ENCODE measurements at places on chromosomes 3 and 15.

- DNase-seq = no peak
Measured at GRCh38 chr3:71725271-71725991, at the start of gene EIF4E3. Gene EIF4E3, minus strand, starts transcription at chr3:71725402. Its CDS starts 35 bp downstream, at chr3:71725367.

DNA sequence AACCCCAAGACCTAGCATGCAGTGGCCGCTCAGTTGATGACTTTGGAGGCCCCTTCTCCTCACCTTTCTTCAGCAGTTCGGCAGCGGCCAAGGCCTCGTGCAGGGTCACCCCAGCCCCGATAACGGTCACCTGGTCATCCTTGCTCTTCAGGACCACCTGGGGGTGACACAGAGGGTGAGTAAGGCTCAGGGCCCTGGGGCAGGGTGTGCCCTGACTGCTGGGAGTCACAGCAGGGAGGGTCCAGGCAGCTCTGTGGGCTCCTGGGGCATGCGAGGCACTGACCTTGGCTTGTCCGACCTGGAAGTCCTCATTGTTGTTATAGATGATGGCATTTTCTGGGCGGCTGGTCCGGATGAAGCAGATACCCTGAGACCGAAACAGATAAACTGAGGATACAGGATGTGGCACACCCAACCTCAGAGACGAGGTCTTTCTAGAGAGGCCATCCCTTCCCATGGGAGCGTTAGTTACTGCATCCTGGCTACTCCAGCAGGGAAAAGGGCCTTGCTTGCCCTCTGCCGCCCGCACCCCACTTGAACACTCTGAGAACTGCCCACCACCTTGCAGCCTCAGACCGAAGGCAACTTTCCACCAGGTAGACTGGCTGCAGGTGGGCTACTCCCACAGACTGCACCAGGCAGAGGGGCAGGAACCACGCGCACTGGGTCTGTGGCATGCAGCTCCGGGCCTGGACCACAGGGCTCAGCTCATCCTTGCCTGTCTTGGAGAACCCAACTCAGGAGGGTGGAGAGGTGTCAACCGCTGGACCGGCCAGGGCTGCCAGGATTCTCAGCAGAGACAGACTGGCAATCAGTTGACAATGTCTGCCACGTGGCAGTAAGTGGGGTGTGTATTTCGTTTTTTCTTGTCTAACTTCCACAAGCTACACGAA, 27.6 kb downstream of the TKT start:
- DNase-seq = no peak

GRCh38 chr3:10285272-10286132, 7.2 kb downstream of the GHRL start:
- DNase-seq = no peak

GRCh38 chr3:153752405-153753027, 368.7 kb upstream of the ARHGEF26 start:
- DNase-seq = no peak

GRCh38 chr3:132262305-132262704, 54.9 kb upstream of the ACP3 start:
- DNase-seq = no peak

DNA sequence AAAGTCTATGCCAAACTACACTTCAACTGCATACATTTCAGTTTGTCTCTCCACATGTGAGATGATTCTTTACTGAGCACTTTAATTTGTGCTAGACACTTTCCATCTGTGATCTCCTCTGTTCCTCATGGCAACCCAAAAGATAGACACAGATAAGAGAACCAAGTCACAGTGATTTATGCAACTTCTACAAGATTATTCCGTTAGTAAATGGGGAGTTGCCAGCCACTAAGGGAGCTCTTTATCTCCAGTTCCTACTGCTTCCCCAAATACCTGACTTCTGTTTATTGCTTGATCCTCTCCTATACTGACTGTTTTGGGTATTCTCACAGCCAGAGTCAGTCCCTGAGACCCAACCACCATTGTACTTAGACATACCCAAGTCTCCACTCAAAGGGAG, 24.1 kb upstream of the AKAP13 start:
- DNase-seq = no peak

GRCh38 chr15:61841466-61841865, 218.8 kb downstream of the VPS13C start:
- no peak for DNase-seq

- no peak for DNase-seq
Measured at GRCh38 chr3:171266034-171266739, 194.0 kb downstream of the TNIK start.

- no peak for DNase-seq
Measured at GRCh38 chr15:73918784-73919183, 7.5 kb upstream of the LOXL1 start.

DNA sequence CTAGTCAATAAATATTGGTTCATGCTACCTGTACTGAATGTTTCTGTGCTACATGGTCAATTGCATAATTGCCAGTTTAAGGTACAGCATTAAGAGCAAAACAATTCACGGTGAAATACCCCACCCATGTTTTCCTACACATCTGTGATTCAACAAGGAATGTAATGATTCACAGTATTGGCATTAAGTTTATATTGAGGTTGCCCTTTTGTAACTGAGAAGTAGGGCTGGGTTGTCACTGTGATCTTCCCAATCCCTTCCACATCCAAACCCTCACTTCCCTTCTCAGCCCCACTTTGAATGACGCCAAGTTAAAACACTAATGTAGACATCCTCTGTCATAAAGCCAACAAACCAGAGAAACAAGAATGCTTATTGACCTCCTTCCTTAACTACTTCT, 112.0 kb upstream of the TJP1 start:
- no peak for DNase-seq

DNA sequence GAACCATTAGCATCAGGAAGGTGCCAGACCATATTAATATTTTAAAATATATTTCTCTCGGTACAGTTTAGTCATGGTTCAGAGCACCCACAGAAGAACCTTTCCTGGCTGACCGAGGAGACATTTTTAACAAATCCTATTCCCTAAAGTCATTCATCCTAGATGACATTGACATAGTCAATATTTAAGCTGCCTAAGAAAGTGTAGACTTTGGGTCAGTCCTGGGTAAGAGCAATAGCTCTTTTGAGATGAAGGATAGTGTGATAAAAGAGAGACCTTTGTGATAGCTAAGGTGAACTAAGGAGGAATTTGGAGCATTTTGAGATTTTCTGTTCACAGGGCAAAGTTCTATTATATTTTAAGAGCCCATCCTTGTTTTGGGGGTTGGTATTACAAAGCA, 47.5 kb downstream of the ZNF609 start:
- no peak for DNase-seq

GRCh38 chr3:154314152-154314551, 10.1 kb downstream of the DHX36 start:
- DNase-seq = no peak

GRCh38 chr3:140416666-140417065, 261.2 kb upstream of the TRIM42 start:
- no peak for DNase-seq

DNA sequence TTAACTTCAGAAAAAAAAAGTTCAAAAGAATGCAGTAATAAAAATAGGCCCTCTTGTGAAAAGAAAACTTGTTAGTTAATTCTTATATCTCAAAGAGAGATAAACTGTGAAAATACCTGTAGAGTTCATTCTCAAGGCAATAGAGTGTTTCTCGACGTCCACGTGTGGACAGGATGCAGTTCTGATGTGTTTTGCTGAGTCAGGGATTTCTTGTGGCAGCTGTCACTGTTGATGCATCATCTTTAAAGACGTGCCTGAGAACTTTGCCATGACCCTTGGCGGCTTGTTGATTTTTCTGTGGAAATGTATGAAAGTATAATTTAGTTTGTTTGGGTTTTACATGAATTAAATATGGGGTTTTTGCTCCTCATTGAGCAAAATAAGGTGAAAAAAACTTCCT, 702.2 kb downstream of the NLGN1 start:
- DNase-seq = no peak

GRCh38 chr15:74901612-74902063, 5.0 kb downstream of the FAM219B start:
- DNase-seq = no peak

- DNase-seq = no peak
Measured at GRCh38 chr3:110900576-110900975, 171.0 kb upstream of the NECTIN3 start.

DNA sequence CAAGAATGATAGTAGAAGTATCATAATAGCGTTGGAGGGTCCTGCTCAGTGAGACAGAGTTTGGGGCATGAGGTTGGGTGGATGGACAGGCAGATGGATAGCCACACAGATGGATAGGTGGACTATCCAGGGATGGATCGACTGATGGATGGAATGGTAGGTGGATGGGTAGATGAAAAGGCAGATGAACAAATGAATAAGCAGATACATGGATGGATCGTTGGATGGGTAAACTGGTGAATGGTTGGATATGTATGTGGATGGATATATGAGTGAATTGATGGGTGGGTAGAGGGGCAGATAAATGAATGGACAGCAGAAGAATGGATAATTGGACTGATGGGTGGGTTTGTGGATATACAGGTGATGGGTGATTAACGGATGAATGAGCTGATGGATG, 9.5 kb downstream of the CPNE9 start:
- no peak for DNase-seq

DNA sequence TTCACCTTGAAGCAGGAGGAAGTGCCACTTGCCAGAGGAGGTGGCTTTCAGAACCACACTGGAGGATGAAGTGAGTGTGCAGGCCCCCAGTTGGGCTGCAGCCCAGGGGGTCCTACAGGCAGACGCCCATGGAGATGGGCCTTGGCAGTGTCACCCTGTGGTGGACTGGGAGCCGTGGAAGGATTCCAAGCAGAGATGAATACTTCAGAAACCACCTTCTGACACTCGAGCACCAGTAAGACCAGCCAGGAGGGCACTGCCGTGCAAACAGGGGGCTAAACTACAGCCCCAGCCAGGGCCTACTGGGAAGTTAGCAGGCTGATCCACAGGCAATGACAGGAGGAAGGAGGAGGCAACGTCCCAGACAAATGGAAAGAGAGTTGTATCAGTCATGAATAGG, 55.4 kb downstream of the VGLL4 start:
- DNase-seq = no peak

DNA sequence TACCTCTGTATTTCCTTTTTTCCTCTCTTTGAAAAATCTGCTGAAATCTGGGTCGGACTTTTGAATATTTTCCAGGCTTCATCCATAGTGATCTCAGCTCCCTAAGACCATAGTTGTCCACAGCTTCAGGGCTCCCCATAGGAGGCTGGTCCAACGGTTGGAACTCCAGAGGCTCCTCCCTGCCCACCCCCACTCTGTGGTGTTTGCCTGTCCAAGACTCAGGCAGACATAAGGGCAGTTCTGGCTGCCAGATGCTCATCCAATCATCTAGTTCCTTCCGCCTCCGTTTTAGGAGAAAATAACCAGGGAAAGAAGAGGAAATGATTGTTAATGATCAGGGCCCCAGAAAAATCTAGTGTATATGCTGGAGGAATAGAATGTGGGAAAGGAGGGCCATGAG, 27.9 kb upstream of the PRTG start:
- no peak for DNase-seq

- no peak for DNase-seq
Measured at GRCh38 chr3:138259126-138259525, 70.5 kb downstream of the NME9 start.

GRCh38 chr15:99558571-99558970, 7.2 kb upstream of the MEF2A start:
- no peak for DNase-seq

DNA sequence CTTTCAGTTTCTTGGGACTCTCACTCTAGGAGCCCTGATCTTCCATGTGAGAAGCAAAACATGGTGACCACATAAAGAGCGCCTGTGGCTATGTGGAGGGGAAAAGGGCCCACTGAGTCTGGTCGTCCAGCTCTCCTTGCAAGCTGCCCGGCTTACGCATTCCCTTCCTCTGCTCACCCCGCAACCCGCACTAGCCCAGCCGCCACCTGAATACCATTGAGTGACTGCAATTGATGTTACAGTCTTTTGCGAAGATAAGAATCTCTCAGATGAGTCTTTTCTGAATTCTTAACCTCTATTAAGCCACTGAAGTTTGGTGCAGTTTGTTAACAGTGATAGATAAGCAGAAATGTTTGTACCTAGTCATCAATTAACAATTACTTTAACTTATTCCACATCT, 589.0 kb upstream of the DPPA4 start:
- DNase-seq = no peak

- DNase-seq = no peak
Measured at GRCh38 chr3:178147001-178147400, 389.2 kb upstream of the KCNMB2 start.

DNA sequence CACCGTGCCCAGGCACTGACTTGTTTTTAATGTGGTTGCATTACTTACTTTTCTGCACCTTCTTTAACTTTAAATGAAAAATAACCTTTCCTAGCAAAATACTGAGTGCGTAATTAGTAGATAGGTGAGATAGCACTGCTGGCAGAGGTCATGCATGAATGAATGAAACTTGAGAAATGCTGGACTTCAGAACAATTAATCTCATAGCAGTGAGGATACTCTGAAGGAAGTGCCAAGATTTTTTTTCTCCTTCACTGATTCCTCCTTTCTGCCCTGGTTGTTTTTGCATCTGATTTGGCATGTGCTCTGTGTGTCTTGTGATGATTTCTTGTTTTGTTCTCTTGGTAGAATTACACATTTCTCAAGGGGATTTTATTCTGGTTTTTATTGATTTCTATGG, 378.9 kb downstream of the PTPRG start:
- no peak for DNase-seq

DNA sequence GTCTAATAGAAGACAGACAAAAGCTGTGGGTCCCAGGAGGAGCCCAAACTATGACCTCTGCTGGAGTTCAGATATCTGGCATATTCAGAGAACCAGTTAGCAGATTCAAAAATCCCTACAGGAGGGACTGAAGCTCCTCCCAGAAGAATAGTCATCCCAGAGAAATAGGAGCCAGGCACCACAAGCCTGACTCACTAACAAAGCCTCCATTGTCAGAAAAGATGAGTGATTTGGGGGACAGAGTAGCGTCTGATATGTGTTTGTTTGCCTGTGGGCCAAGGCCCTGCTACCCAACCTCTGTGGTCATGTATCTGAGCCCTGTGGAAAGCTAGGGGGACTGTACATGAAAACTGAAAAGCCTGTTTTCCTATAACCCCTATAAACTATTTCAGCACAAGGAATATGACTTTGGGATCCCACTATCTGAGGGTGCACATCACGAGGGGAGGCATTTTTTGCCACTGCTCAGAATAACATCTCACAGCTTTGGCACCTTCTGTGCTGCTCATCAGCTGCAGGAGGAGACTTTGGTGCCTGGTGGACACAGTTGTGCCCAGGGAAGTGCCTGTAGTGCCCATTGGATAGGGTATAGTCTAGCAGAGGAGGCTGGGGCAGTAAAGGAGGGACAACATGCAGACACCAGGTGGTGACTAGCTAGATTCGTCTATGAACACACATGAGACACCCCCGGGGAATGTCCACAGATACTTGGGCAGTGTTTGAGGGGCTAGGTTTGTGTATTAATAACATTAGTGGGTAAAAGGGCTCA, 9.7 kb upstream of the LARP6 start:
- no peak for DNase-seq

DNA sequence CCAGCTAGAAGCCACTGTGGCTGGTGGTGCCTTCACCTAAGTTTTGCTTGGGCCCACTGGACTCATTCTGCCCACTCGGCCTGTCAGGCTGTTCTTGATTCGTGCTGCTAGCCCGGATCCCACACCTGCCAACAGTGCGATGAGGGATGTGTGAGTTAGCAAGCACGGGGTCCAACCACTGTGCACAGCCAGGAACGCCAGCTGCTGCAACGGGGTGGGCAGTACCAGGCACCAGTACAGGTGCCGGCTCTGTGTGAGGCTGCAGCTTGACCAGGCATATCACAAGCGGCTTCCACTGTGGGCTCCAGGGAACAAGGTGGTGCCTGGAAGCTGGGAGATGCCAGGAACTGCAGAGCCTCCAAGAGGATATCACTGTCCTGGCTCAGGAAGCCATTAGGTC, 481.2 kb downstream of the OTOL1 start:
- no peak for DNase-seq
